HEK293T (cell line): ENCODE measurements at places on chromosomes 12 and 14.

- DNase-seq = no peak
Observed at GRCh38 chr14:39733741-39734140, 301.5 kb upstream of the FBXO33 start.

- DNase-seq = no peak
Observed at GRCh38 chr12:51941604-51942003, 9.9 kb upstream of the ACVR1B start.

DNA sequence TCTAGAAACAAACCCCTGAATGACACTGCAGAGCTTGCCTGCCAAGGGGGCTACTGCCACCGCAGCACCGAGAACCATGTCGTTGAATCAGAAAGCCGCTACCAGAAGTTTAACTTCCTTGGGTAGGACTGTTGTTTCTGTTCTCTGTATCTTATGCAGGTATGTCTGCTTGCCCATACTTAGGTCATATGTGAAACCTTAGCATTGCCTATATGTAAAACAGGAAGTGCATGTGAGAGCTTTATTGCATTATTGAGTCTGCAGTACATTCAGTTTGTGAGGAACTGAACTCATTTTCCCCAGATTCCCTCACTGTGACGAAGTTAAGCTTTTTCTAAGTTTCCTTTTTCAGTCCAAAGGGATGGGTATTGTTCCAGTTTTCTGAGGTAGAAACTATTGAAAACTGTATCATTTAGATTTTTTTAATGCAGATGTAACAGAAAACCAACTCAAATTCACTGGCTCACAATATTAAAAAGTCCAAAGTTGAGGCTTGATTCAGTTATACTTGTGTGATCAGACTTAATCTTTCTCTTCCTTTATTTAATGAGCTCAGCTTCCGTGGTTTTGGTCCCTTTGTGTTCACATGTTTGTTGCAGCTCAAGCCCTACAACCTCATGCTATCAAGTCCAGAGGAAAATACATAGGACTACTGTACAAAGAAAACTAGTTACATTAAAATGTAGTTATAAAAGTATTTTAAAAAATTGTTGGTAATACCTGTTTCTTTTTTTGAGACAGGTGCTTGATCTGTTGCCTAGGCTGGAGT, 6.9 kb downstream of the FBXO34 start:
- no peak for DNase-seq

- DNase-seq = no peak
Observed at GRCh38 chr12:71810921-71811320, 28.6 kb upstream of the TBC1D15 start.

DNA sequence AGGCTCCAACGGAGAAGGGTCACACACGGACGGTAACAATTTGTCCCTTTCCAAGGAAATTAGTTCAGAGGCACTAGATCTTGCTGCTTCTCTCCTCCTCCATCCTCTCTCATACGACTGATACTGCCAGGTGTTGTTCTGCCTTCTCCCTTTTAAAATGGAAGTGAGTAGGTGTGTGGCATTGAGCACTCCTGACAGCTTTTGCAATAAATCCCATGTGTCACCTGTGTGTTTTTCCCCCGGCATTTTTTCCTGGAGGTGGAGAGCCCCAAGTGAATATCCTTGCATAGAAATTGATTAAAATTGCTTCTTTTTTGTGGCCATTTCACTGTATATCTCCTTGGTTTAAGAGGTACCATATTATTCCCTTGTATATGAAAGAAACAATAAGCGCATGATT, 26.2 kb upstream of the AKAP5 start:
- no peak for DNase-seq

DNA sequence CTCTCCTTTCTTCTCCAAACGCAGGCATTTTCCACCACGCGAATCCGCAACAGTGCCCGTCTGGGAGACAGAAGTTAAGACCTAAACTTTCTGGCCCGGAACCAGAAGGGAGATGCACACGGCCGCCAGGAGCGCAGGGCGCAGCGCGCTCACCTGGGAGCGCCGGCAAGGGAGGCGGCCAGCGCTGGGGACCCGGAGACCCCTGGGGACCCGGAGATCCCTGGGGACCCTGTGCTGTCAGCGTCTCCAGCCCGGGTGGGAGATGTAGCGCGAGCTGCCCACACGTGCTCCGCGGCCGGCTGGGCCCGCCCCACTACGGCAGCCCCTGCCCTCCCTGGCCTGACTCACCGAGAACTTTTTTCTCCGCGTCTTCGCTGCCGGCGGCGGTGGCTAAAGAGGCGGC, 620 bp downstream of the YBX3 start:
- peak; percentile 35 for DNase-seq

DNA sequence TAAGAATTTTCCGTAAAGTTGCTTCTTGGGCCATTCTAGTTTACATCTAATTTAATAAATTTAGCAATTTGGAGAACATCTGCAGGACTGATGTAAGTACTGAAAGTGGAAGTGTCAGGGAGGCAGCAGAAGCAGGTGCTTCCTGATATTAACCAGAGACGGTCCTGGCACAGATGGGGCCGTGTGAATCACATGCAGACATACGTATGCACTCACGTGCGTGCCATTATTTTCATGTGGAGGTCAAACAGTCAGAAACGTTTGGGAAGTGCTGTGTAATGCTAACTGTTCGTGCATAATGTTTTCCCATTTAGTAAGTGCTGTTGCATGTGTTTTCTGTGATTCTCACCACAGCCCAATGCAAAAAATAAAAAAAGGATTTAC, 87.8 kb upstream of the DYNC1H1 start:
- DNase-seq = no peak

DNA sequence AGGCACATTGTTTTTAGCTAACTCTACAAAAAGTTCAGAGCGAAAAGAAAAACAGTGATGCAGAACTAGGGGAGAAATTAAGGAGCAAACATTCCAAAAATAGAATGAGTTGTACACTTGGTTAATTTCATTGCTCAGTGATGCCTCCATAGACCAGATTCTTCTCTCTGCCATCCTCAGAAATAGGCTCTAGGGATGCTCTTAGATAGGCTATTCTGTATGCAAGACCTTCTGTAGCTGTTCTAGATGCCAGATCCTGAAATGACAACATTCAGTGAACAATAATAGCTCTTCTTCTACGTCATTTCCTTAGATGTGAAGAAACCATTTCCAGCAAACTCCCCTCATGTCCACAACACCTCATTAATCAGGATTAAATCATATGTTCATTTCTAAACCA, 466.3 kb downstream of the DIO2 start:
- DNase-seq = no peak

DNA sequence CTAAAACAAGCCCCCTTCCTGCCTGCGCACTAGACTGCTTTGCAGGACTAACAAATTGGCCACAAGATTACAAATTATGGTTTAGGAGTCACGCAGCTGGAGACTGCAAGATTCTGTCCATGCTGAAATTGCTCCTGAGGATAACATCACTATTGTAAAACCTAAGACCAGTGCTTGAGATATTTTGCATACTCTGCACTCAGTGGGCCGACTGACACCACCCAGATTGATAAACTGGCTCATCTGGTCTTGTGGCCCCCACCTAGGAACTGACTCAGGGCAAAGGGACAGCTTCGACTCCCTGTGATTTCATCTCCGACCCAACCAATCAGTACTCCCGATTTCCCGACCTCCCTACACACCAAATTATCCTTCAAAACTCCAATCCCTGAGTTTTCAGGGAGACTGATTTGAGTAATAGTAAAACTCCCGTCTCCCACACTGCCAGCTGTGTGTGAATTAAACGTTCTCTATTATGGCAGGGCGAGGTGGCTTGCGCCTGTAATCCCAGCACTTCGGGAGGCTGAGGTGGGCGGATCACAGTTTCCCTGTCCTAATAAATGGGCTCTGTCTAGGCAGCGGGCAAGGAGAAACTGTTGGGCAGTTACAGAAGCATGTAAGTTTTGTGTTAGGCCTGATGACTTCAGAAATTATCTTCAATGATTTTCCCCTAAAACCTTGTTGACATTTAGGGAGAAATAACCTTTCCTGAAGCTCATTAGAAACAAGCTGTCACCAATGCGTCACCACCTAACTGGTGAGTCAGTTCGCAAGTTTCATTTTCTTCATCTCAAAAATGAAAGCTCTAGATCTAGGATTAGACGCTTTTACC, 5.3 kb upstream of the UBC start:
- DNase-seq = no peak

- DNase-seq = no peak
Observed at GRCh38 chr14:51596488-51597117, 55.1 kb upstream of the FRMD6 start.

DNA sequence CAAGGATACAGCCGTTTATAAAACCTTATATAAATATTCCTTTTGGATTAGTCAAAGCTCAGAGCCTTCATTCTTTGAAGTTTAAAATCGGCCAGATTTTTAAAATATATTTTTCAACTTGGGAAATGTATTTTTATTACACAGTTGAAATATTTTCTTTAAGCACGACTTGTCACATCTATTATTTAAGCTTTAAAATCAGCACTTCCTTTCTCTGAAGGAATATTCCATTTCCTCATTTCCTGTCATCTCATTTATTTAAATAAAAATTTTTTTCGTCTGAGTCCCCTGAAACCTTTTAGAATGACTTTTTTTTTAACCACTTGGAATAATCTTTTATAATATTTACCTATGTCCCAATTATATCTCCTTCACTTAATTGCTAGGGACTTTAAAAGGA, 107.5 kb upstream of the PDE3A start:
- DNase-seq = no peak

GRCh38 chr14:64656986-64657385, 47.2 kb upstream of the PLEKHG3 start:
- DNase-seq = no peak

DNA sequence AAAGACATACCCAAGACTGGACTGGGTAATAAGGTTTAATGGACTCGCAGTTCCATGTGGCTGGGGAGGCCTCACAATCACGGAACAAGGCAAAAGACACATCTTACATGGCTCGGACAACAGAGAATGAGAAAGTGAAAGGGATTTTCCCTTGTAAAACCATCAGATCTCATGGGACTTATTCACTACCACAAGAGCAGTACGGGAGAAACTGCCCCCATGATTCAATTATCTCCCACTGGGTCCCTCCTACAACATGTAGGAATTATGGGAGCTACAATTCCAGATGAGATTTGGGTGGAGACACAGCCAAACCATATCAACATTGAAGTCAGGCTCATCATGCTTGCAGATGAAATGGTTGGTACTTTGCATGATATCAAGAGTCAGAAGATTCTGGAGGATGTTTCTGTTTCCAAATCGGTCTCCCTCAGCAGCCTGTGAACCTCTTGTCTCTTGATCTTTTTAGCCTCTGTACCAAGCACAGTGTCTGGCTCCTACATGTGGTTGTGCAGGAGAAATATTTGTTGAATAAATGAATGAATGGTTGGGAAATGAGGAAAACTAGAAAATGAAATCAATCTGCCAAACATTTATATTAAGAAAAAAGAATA, 98.6 kb downstream of the VRK1 start:
- no peak for DNase-seq

- DNase-seq = no peak
Observed at GRCh38 chr14:82387699-82388098, 854.0 kb upstream of the SEL1L start.

DNA sequence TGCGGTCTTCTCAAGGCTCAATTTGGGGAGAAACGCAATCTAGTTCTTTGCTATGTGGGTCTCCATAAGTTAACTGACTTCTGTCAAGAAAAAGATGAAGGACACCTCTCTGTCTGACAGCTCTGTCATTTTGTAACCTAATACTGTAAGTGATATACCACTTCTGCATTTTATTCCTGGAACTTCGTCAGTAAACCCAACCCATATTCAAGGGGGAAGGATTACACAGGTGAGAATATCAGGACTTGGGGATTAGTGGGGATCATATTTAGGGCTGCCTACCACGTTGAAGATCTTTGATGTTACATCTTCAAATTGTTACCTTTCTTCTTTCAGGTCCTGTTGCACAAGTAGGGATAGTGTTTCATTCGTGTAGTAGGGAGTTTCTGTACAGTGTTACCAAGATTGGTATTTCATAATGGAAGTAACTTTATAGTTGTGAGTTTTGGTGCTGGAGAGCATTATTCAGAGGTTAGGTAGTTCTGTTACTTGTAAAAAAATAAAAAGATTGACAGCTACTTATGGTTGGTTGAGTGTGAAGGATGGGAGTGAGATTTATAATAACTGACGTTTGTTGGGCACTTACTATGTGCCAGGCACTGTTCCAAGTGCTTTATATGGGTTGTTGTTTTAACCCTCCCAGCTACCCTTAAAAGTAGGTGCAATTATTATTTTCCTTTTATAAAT, 1.6 kb downstream of the TMEM260 start:
- DNase-seq = no peak

- no peak for DNase-seq
Observed at GRCh38 chr12:54595471-54595870, 7.0 kb upstream of the PPP1R1A start.

- DNase-seq = no peak
Observed at GRCh38 chr12:42757624-42758119, 168.1 kb upstream of the PRICKLE1 start.
